ENCODE measurements at places on chromosomes 3 and 15.

GRCh38 chr15:88223084-88223483 lies 33.5 kb downstream of the NTRK3 start:
- DNase-seq = no peak

GRCh38 chr3:181464033-181464694 lies 247.6 kb upstream of the SOX2 start:
- no peak for DNase-seq

- no peak for DNase-seq
Measured at GRCh38 chr15:100373942-100374341, 32.2 kb upstream of the ADAMTS17 start.

DNA sequence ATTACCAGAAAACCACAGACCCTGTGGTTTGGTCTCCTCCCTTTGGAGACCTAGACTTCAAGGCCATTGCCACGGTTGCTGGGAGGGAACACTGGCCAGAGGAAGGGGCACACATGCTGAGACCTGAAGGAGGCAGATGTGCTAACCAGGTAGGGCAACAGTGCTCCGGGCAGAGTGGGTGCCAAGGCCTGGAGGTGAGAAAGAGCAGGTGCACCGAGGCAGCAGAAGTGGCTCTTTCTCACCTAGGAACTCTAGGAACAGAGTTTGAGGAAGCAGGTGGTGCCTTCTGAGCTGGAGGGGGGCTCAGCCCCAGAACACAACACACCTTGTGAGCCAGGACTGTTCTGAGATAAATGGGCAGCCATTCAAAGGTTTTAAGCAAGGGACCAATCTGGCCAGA lies 106.1 kb downstream of the MEGF11 start:
- no peak for DNase-seq

DNA sequence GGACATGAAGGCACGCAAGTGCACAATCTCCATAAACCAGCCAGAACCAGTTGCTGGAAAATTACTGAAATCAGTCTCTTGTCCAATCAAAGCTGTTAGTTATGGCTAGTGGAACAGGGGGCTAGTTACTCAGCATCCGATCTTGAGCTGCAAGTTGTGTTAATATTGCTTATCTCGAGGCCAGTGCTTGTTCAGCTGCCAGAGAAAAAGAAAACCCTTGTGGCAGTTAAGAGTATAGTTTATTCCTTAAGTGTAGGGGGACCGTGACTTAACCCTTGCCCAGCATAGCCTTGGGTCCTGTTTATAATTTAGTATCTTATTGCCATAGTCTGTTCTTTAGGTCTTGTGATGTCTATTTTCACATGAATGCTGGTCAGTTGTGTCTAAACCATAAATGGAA lies 268.5 kb downstream of the CD47 start:
- no peak for DNase-seq

DNA sequence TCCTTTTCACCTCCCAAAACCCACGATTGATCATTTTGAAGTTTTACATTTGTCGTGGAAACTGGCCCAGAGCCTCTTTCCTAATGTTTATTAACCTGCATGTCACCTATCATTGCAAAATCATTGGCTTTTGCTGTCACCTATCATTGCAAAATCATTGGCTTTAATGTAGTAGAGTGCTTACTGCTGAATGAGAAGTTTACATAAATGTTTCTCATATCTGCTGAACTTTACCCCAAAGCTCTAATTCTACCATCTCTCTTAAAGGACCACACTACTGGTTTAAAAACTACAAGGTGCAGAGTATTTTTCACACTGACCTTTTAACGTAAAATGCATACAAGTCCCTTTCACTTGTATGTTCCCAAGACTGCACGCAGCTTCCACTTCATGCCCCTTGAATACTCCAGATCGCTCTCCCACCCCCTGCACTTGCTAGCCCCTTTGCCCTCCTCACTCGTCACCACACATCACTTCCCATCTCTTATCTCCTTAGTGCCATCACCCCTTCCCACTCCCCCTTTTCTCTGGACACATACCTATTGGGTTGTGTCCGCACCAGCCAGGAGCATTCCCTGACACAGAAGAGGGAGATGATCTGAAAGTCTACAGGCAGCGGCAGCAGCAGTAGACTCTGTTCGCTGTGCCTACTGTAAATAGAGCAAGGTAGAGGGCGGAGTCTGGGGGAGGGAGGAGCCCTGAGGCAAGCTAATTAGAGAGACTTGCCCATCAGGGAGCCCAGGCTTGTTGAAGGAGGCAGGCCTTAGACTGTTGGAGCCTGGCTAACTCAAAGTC lies 30.2 kb upstream of the ATOSA start:
- DNase-seq = peak; percentile 75

DNA sequence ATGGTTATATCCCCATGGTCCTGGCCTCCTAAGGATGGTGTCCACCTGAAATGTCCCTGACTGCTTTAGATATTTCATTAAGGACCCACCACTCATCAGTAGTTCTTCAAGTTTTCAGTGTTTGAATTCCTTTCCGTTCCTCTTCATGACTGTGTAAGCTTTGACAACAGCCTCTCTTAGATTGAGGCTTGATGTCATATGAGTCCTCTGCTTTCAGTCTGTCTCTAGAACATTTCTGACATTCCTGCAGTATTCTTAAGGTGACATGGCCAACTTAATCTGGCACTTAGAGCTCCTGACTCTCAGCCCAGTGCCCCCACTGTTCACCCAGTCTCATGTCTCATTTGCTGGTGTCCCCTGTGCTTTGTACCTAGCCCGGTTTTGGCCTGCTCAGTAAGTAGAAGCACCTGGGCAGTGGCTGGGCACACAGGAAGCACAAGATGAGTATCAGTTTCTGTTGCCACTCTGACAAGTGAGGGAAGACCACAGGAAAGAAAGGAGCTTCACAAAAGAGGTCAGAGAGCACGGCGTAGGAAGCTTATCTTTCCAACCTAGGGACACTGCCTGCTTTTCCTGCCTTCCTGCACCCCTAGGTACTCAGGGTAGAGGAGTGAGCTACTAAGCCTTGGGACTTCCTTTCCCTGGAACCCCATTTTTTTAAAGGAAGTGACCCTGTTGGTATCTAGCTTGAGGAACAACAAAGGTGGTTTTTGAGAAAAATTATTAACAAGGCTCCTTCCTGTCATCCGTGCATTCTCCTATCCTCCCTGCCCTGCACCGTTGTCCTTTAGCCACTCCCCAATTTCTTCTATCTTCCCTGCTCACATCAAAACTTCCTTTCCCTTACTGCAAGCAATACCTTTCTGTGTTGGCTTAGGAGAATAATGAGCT lies 103.1 kb downstream of the KLHL25 start:
- no peak for DNase-seq

Measured in breast epithelium (tissue), 4 donors.